Stimulated activated CD8-positive, alpha-beta memory T cell treated with anti-CD3 and anti-CD28 coated beads, Interleukin-4, amount 100 ng/mL, for 1 hour (primary cell): ENCODE measurements at places on chromosomes 3 and 15.

- DNase-seq = no peak
Measured at GRCh38 chr3:72947715-72948490, 48.7 kb upstream of the PPP4R2 start.

DNA sequence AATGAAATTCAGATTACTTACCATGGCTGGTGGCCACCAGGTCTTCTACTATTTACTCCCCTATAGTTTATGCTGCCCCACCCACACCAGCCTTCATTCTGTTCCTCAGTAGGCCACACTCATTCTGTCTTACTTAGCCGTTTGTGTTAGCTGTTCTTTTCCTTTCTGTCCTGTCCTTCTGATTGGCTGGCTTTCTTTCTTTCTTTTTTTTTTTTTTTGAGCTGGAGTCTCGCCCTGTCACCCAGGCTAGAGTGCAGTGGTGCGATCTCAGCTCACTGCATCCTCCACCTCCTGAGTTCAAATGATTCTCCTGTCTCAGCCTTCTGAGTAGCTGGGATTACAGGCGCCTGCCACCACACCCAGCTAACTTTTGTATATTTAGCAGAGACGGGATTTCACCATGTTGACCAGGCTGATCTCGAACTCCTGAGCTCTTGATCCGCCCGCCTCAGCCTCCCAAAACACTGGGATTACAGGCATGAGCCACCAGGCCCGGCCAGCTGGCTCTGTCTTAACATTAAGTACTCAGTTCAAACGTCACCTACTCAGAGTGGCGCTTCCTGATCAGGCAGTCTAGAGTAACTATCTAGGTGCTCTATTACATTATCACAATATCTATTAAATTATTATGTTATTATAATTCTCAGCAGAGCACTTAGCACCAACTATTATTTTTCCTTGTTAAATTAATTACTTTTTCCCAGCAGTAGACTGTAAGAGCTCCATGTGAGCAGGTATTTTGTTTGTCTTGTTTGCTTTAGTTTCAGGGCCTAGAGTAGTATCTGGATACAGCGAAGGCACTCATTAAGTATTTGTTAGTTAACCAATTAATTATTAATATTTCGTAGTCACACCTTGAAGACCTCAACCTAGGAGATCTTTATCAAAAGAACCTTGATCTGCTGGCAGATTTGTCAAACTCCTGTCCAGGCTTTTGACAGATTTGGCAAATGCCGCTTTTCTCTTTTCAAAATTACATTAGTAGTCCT is 6.4 kb downstream of the CMSS1 start:
- DNase-seq = no peak

DNA sequence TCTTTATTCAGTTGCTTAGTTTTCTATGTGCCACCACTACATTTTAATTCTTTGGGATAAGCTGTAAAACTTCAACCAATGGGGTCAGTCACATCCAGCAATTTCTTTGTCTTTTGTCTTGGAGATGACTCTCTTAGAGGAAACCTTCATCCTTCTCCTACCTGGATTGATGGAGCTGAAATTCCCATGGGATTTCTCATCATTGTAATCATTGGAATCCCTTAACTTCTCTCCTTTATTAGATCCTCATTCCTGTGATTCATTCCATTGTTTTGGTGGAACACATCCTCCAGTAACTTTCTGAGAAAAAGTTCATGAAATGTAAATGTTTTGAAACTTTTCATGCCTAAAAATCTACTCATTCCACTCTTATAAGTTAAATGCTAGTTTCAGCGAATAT is 9.6 kb upstream of the PLOD2 start:
- no peak for DNase-seq

GRCh38 chr15:53831907-53832770 is 72.7 kb upstream of the WDR72 start:
- no peak for DNase-seq

DNA sequence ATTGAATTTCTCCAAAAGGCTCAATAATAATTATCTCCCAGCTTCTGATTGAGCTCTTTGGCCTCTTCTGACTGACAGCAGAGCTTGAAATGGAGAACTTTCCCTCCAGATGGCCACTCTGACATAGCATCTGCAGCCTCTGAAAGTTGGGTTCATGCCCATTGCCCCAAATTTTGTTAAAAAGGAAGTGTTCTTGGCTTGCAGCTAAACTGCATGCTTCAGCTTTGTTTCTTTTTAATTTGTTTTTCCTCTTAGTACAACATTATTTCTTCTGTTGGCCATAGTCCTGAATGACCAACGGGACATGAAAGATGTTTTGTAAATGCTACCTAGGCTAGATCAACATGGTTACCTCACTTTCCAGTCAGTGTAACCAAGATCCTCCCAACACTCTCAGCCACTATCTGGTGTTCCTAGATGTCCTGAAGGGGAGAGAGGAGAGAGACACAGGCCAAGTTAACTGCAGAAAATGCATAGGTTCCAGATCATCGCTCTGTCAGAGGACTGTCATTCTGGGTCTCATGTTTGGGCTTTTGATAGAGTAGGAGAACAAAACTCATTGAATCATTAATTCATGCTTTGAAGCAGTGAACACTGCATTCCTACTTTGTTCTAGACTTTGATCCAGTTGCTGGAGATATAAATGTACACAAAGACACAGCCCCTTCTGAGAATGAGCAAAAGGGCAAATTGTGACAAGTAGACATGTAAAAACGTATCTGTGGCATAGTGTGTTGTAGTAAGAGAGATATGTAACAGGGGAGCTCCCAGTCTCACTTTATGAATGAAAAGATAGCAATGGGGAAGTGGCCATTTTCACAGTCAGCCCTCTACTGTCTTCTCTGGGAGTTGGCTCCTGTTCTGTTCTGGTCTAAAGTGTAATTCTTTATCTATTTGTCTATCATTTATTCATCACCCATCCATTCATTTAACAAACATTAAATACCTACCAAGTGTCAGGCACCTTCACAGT is 156.2 kb downstream of the ZNF621 start:
- no peak for DNase-seq

GRCh38 chr3:143160437-143160836 is 40.9 kb downstream of the CHST2 start:
- DNase-seq = no peak

- no peak for DNase-seq
Measured at GRCh38 chr3:16369276-16369675, 104.3 kb downstream of the OXNAD1 start.

DNA sequence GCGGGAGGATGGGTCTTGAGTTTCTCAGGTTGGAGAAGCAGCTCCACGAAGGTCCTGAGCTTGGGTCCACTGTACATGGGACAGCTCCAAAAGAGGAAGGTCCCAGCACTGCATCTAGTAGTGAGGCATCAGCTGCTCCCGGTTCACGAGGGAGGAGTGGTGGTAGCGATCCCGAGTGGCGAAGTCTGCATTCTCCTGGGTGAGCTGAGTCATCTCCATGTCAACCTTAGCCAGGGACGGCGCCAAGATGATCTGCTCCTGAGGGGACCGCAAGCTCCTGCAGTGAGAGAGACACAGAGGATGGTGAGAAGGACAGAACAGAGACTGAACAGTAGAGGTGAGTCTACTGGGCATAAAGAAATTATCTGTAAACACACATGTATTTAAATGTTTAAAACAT is 28.0 kb upstream of the HEG1 start:
- DNase-seq = no peak

GRCh38 chr15:85821545-85821944 is 26.8 kb upstream of the KLHL25 start:
- no peak for DNase-seq

DNA sequence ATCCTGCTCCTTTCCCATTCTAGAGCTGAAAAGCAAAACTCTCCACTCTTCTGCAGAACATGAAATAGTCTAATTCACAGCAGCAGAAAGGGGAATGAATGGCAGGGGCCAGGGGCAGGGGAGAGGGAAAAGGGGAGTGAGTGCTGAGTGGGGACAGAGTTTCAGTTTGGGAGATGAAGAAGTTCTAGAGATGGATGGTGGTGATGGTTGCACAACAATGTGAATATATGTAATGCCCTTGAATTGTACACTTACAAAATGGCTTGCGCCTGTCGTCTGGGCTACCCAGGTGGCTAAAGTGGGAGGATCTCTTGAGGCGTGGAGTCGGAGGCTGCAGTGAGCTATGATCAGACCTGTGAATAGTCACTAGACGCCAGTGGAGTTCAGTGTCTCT is 78.5 kb upstream of the MEF2A start:
- no peak for DNase-seq

- DNase-seq = no peak
Measured at GRCh38 chr3:174169736-174170135, 689.4 kb upstream of the NAALADL2 start.

DNA sequence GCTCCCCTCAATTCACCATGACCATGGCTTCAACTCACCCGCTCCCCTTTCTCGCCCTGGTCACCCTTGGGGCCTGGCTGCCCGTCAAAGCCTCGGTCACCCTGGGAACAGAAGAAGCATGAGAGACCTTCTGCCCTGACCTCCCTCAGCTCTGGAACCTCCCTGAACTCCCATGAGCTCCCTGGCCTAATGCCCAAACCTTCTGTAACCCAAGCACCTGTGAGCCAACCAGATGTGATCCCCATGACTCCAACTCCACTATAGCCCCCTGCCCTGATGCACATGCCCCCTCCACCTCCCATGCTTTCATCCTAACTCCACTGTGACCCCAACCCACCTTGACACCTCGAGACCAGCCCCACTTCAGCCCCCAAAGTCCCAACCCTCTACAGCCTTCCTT is 3.5 kb upstream of the UCN2 start:
- DNase-seq = no peak

- DNase-seq = no peak
Measured at GRCh38 chr3:107297597-107297996, 79.6 kb upstream of the CCDC54 start.

- DNase-seq = no peak
Measured at GRCh38 chr15:41885321-41885720, 8.5 kb downstream of the SPTBN5 start.

DNA sequence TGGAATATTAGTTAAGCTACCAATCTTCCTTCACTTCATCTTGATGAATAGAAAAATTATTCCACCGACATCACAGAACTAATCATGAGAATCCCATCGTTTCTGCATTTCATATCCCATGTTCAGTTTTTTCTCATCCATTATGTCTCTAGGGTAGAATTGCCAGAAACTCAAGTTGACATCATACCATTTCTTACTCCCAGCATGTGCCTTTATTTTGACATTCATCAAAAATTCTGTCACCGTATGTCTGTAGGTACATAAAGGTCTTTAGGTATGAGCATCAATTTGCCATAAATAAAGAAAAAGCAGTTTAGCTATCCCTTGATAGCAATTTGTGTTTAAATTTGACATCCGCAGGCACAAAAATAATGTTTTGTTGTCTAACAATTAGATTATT is 175.5 kb upstream of the ROBO2 start:
- no peak for DNase-seq

DNA sequence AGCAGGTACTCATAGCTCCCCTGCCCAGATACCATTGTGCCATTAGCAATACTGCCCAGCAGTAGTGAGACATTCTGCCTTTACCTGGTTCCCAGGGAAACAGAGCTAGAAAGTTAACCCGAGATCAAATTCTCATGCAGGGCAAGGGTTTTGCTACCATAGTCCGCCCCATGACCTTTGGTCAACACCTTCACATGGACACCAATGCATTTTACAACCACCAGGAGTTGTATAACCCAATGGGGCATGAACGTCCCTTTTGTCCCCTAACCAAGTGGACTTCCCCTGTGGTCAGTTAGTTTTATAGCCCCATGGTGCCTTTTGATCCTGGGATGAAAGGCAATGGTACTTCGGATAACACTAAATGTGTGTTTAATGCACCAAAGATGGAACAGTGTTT is 151.7 kb upstream of the IQSEC1 start:
- DNase-seq = no peak

- DNase-seq = no peak
Measured at GRCh38 chr3:192727032-192727847, at the start of gene FGF12. Gene FGF12 (minus strand): TSS chr3:192727541.

DNA sequence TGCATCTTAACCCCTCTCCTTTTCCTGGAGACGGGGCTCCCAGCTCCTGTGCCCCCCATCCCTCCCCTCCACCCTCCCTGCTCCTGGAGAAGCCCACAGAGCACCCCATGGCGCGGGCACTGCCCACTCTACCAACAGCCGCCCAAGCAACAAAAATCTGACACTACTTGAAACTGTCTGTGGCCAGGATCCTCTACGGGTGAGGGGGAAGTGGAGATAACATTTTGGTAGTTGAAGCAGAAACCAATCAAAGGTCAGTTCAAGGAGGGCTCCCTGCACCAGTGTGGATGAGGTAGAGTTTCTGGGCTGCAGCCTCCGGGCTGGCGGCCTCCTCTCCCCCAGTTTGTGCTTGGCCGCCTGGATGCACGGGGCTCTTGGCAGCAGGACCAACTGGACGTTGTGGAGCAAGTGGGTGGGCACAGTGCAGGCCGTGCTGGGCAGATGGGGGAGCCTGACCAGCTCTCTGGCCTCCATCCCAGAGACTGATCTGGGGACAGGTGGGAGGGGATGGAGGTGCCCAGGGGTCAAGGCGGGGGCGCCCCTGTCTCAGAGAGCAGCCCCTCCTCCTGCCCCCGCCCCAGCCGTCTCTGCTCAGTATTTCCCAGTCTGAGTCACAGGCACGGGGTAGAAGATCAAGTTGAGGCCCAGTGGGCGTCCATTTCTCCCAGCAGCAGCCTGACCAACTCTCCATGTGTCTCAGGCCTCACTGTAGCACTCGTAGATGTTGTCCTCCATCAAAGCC is 12.8 kb downstream of the H1-8 start:
- DNase-seq = no peak

- no peak for DNase-seq
Measured at GRCh38 chr3:88632226-88632625, 475.2 kb upstream of the EPHA3 start.

GRCh38 chr3:105959851-105960250 is 91.0 kb upstream of the CBLB start:
- no peak for DNase-seq

GRCh38 chr15:40290918-40291574 is 8.2 kb upstream of the ANKRD63 start:
- no peak for DNase-seq

- no peak for DNase-seq
Measured at GRCh38 chr3:186516646-186517045, 27.5 kb downstream of the CRYGS start.

- DNase-seq = no peak
Measured at GRCh38 chr3:135495891-135496290, 469.6 kb upstream of the PPP2R3A start.

GRCh38 chr3:172112734-172113120 is 73.3 kb downstream of the FNDC3B start:
- DNase-seq = no peak

DNA sequence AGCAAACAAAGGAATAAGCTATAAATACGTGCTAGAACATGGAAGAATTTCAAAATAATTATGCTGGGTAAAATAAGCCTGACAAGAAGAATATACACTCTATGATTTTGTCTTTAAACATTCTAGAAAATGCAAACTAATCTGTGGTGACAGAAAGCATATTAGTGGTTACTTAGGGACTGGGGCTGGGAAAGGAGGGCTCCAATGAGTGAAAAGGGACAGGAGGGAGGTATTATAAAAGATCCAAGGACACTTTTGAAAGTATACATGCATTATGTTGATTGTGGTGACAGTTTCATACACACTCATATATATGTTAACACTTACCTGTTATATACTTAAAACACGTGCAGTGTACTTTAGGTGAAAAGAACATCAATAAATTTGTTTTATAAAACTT is 23.0 kb downstream of the MYH15 start:
- DNase-seq = no peak

- no peak for DNase-seq
Measured at GRCh38 chr3:71978150-71978721, 193.3 kb upstream of the PROK2 start.

GRCh38 chr3:111861391-111861790 is 2.3 kb downstream of the PHLDB2 start:
- no peak for DNase-seq
